ENCODE measurements at places on chromosomes 3 and 15. TPM values are rescaled to one million over a fixed set of nuclear protein-coding genes. Genes with fewer than 3 reads are reported as not detected.

GRCh38 chr3:171005648-171006047, 20.9 kb downstream of the SLC2A2 start:
- H3K27me3 ChIP-seq, result peaks cover 8% of the 10 kb centered on the region
- no peaks in the 10 kb centered on the region for H3K4me1 ChIP-seq
- no peak overlapping the region for H3K4me3 ChIP-seq
- H3K27ac ChIP-seq, result no peak overlapping the region

- H3K36me3 ChIP-seq, result peaks cover 23% of the 10 kb centered on the region
- H3K4me3 ChIP-seq, result no peak overlapping the region
- no peaks in the 10 kb centered on the region for H3K27me3 ChIP-seq
- H3K4me1 ChIP-seq, result peaks cover 30% of the 10 kb centered on the region
- no peak overlapping the region for H3K27ac ChIP-seq
Measured at GRCh38 chr3:47288966-47289910, 6.5 kb downstream of the KLHL18 start.

- no peak overlapping the region for H3K4me3 ChIP-seq
- no peak overlapping the region for H3K27ac ChIP-seq
- no peak for DNase-seq
- no peaks in the 10 kb centered on the region for H3K36me3 ChIP-seq
- no peaks in the 10 kb centered on the region for H3K27me3 ChIP-seq
Measured at GRCh38 chr3:164524201-164524600, 554.1 kb downstream of the SI start.

- H3K4me1 ChIP-seq, result peaks cover 24% of the 10 kb centered on the region
- no peak overlapping the region for H3K4me3 ChIP-seq
- H3K27ac ChIP-seq, result no peak overlapping the region
- H3K27me3 ChIP-seq, result no peaks in the 10 kb centered on the region
- no peak for DNase-seq
Measured at GRCh38 chr3:4571690-4572334, 78.7 kb downstream of the ITPR1 start.

Gene CLDN16
- total RNA-seq, result not detected

DNA sequence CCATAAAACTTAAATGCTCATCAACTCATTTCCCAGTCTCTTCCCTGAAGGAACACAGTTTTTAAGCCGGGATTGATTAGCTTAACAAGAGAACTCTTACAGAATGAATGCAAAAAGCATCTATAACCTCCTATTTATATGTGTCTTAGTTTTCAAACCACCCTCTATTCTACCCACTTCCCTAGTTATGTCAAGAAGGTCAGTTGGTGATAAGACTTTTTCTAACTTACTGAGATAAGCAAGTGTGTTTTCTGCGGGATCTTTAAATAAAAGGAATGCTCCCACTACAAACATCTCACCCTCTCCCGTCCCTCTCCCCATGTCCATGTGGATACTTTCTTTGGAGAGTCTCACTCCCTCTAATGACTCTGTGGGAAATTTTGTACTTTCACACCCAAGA, 218.5 kb downstream of the SV2B start:
- no peak overlapping the region for H3K4me3 ChIP-seq
- H3K27ac ChIP-seq, result no peak overlapping the region
- H3K4me1 ChIP-seq, result peaks cover 23% of the 10 kb centered on the region
- no peaks in the 10 kb centered on the region for H3K36me3 ChIP-seq

Gene ETV5
- total RNA-seq, result 1.4 TPM

DNA sequence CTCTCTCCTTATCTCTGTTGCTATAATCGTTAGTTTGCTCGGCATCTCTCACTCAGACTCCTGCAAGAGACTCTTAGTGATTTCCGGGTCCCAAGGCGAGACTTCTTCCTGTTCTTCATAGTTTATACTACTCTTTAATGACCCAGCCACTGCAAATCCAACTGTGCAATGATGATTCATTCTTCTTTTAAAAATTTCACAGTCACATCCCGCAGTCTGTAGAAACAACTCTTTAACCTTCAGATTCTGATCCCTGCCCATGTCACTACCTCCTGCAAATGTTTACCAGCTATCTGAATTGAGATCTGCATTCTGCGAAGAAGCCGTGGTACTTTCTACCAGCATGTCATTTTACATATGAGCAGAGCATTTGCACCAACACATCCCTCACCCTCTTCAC, 2.8 kb upstream of the VGLL3 start:
- no peaks in the 10 kb centered on the region for H3K4me1 ChIP-seq
- DNase-seq, result no peak
- H3K4me3 ChIP-seq, result no peak overlapping the region
- no peak overlapping the region for H3K27ac ChIP-seq
- peaks cover 17% of the 10 kb centered on the region for H3K27me3 ChIP-seq

GRCh38 chr15:100901702-100902435, 17.3 kb upstream of the LRRK1 start:
- H3K4me3 ChIP-seq, result no peak overlapping the region
- no peaks in the 10 kb centered on the region for H3K27me3 ChIP-seq
- DNase-seq, result no peak
- no peaks in the 10 kb centered on the region for H3K36me3 ChIP-seq

DNA sequence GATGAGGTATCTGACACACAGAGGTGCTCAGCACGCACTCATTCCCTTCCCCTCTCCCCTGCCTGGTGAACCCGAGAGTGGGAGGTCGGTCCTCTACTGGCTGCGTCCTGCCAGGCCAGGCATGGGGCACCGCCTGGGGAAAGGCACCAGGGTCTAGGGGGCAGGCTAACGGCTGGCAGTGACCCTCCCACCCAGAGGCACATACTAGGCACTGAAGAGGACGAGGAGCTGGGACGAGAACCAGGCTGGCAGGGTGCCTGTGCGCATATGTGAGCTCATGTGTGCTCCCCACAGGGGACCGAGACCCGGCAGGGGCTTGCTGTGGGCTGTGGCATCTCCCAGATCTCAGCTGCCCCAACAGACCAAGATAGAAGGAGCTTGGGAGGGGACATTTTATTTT, 86.7 kb downstream of the IQSEC1 start:
- no peak overlapping the region for H3K27ac ChIP-seq
- no peak overlapping the region for H3K4me3 ChIP-seq
- H3K27me3 ChIP-seq, result no peaks in the 10 kb centered on the region

- H3K27me3 ChIP-seq, result peaks cover 3% of the 10 kb centered on the region
- H3K4me3 ChIP-seq, result no peak overlapping the region
- no peaks in the 10 kb centered on the region for H3K4me1 ChIP-seq
- H3K36me3 ChIP-seq, result no peaks in the 10 kb centered on the region
Measured at GRCh38 chr3:54045061-54045815, 77.1 kb upstream of the CACNA2D3 start.

DNA sequence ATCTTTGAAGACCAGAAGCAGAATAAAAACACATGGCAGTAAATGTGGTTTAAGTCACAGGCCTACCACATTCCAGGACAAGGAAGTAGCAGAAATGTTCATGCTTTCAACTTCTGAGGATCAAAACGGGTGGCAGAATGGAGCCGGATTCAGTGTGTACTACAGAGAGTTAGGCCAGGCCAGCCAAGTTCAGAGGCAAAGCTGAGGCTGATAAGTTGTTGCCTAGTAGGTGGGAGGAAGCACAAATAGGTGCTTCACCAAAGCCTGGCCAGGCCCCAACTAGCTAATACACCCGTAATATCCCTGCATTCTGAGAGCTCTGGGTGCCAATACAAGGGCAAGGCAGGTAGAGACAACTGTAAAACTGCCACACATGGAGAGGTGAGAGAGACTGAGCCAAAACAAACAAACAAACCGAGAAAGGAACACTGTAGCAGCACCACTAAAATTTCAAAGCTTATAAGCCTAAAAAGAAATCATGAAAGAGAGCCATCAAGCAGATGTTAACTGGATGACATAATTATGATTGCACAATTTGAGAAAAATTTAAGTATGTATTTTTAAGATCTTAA, 156.4 kb upstream of the CBLB start:
- H3K4me1 ChIP-seq, result peaks cover 4% of the 10 kb centered on the region
- no peaks in the 10 kb centered on the region for H3K36me3 ChIP-seq
- H3K27ac ChIP-seq, result no peak overlapping the region
- DNase-seq, result no peak
- H3K4me3 ChIP-seq, result no peak overlapping the region
- no peaks in the 10 kb centered on the region for H3K27me3 ChIP-seq

DNA sequence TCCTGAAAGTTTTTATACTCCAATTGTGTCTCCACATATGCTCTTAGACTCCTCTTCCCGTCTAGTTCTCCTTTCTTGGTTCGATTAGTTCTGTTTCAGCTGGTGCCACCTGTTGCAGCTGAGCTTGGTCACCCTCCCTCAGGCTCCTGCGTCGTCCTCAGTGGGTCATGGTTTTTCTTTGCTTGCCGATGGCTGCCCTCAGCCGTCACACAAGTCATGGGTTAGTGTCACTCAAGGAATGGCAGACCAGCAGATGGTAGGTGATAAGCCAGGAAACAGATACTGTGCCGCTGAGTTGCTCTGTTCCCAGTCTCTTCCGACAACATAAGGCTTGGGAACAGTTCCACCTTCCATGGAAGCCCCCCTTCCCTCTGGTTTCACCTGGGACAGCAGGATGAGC, 109.9 kb downstream of the IGF1R start:
- H3K36me3 ChIP-seq, result no peaks in the 10 kb centered on the region
- no peak for DNase-seq
- no peak overlapping the region for H3K4me3 ChIP-seq
- no peak overlapping the region for H3K27ac ChIP-seq
- H3K27me3 ChIP-seq, result no peaks in the 10 kb centered on the region

Gene LRRC49
- not detected for total RNA-seq

GRCh38 chr3:126083913-126084767, at the start of gene SLC41A3:
TSS of gene SLC41A3 (minus strand) at chr3:126084124. CDS start at chr3:126068219, 15,905 bp downstream.
- H3K36me3 ChIP-seq, result peaks cover 9% of the 10 kb centered on the region
- H3K4me1 ChIP-seq, result peaks cover 21% of the 10 kb centered on the region
- peak; percentile 89 for DNase-seq
- H3K4me3 ChIP-seq, result peak within 1 kb of the TSS; percentile 84

DNA sequence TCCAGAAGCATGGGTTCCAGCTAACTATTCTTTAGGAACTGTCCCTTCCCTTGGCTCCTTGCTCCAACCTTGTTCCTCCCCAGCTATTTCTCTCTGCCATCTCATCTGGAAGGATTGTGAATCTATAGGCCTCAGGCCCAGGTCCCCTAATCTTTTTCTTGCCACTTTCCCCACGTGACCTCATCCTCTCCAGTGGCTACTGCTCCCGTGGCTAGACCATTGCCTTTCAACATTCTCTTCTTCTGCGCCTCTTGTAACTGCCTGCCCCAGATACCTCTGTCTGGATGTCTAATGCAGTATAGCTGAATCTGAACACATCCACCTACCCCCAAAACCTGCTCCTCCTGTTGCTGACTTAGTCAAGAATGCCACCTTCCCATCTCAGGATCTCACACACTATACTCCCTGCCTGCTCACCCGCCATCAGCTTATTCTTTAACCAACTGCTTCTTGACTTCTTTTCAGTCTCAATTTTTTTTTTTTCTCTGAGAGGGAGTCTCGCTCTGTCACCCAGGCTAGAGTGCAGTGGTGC, 5.2 kb downstream of the GPX1 start:
- peak overlapping the region; percentile 5 for H3K27ac ChIP-seq
- no peak overlapping the region for H3K4me3 ChIP-seq
- H3K36me3 ChIP-seq, result peaks cover 21% of the 10 kb centered on the region
- no peaks in the 10 kb centered on the region for H3K27me3 ChIP-seq

Gene EHHADH
- total RNA-seq, result 4.0 TPM

DNA sequence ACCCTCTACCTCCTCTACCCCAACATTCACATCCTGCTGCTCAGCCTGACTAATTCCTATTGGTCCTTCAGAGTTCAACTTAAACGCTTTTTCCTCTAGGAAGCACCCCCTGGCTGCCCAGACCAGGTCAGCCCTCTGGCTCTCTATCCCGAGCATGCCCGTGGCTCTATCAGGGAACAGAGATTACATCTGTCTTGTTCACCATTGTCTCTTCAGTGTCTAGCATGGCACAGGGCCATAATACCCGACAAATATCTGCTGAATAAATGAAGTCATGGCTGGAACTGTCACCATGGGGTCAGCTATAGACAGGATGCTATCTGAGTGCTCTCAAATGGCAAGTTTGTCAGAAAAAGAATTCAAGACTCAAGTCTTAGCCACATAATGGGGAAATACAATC, 296.9 kb upstream of the CHRNA7 start:
- H3K4me3 ChIP-seq, result no peak overlapping the region
- no peaks in the 10 kb centered on the region for H3K36me3 ChIP-seq
- no peak overlapping the region for H3K27ac ChIP-seq
- peaks cover 21% of the 10 kb centered on the region for H3K27me3 ChIP-seq
- DNase-seq, result no peak

Gene VEPH1
- not detected for total RNA-seq

DNA sequence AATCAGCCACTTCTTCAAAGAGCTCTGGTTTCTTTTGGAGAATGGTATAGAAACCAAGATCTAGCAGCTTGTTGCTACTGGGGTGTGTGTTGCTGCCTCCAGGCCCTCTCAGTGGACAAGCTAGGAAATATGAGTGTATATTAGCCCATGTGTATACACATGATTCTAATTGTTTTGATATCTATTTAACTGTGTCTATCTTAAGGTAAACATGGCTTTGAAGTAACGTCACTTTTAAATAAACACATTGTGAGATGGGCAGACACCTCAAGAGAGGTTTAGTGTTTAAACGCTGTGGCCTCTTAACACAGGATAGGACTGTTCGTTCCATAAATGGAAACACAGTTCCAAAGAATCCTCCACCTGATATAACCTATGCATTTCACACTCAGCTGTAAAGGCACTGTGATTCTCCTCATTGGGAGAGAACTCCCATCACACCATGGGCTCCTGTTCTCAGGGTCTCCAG, 87.0 kb downstream of the GMPS start:
- no peak overlapping the region for H3K27ac ChIP-seq
- no peaks in the 10 kb centered on the region for H3K4me1 ChIP-seq
- H3K36me3 ChIP-seq, result no peaks in the 10 kb centered on the region
- H3K27me3 ChIP-seq, result no peaks in the 10 kb centered on the region
- no peak overlapping the region for H3K4me3 ChIP-seq

- no peak for DNase-seq
- no peaks in the 10 kb centered on the region for H3K27me3 ChIP-seq
- peaks cover 5% of the 10 kb centered on the region for H3K4me1 ChIP-seq
- peaks cover 15% of the 10 kb centered on the region for H3K36me3 ChIP-seq
- H3K4me3 ChIP-seq, result no peak overlapping the region
Measured at GRCh38 chr15:92123962-92124656, 269.6 kb upstream of the ST8SIA2 start.

Gene SCN10A
- total RNA-seq, result not detected

DNA sequence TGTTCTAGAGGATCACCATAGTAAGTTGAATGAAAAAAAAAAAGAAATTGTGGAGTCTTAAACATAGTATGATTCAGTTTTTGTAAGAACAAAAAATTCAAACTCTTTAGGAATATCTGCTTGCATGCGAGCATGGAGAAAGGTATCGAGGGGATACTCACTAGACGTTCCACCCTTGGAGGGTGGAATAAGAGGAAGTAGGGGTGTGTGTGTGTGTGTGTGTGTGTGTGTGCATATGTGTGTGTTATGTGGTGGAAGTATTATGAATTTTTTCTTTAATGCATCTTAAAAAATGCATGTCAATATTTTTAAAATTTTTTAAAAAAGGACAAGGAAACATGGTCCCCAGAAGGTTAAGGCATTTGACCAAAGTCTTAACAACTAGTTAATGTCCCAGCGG, 26.5 kb upstream of the SIAH2 start:
- no peak for DNase-seq
- no peaks in the 10 kb centered on the region for H3K36me3 ChIP-seq
- H3K27ac ChIP-seq, result no peak overlapping the region
- H3K4me3 ChIP-seq, result no peak overlapping the region
- peaks cover 6% of the 10 kb centered on the region for H3K27me3 ChIP-seq
- peaks cover 27% of the 10 kb centered on the region for H3K4me1 ChIP-seq

Data from activated CD8-positive, alpha-beta T cell treated with anti-CD3 and anti-CD28 coated beads for 36 hours (primary cell).